Stimulated activated CD4-positive, alpha-beta T cell treated with anti-CD3 and anti-CD28 coated beads, Interleukin-1b, Interleukin-23, amount 100 ng/mL, for 1 hour (primary cell): ENCODE measurements at places on chromosomes 6 and 20.

- DNase-seq = no peak
Measured at GRCh38 chr20:60473211-60473610, 515.0 kb downstream of the CDH26 start.

GRCh38 chr20:2778602-2779321 is 21.7 kb downstream of the CPXM1 start:
- DNase-seq = no peak

GRCh38 chr20:56540415-56540814 is 7.4 kb downstream of the FAM209B start:
- DNase-seq = no peak

GRCh38 chr20:50959543-50960126 is 1.0 kb downstream of the MOCS3 start:
- DNase-seq = no peak

- DNase-seq = no peak
Measured at GRCh38 chr6:145842693-145843546, 28.3 kb upstream of the FBXO30 start.

DNA sequence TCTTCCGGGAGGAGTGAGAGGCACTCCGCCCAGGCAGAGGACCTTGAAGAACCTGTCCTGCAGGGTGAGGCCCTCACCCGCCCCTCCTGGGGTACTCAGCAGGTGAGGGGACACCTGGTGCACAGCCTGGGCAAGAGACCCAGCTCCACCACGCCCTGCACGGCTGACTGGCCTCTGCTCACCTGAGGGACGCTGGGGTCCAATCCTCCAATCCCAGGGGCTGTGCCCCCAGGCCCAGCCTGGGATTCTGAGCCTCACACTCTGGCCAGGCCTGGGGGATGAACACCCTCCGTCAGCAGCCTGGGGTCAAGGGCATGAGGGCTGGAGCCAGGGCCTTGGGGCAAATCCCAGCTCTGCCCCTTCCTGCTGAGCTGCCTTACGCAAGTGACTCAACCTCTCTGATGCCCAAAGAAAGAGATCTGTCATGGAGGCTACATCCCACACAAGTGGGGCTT is 149.9 kb upstream of the PTPN1 start:
- DNase-seq = no peak
